Activated T-cell treated with anti-CD3 and anti-CD28 coated beads for 48 hours (primary cell): ENCODE measurements at places on chromosomes 7 and 10.

DNA sequence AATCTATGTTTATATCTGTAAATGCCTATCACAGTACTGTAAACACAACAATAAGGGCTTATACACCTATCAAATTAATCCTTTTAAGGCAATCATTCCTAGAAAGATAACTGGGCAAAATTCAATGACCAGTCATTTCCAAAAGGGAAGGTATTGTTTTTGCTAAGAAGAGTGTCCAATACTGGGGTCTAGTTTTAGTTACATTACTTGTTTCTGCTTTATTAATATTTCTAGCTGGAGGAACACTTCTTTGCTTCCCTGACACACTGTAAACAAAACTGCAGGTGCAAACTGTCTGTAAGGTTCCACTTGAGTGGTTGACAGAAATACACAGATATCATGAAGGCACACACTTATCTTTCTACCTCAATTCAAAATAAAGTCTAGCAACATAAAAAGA lies 84.2 kb upstream of the FAM133B start:
- DNase-seq, result no peak

DNA sequence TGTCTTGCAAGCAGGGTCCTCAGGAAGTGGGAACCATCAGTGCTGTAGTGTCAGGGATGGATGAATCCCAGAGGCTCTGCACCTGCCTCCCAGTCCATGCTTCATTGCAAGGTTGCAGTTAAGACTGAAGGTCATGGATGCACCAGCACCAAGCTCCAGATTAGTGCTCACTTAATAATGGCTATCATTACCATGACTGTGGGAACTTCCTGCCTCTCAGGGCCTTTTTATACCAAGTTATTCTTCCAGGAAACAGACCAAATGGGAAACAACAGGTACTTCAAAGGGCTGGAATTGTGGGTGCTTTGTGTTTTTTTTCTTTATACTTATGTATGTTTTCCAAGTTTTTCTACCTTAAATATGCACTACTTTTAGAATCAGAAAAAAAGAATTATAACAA lies 197.7 kb downstream of the CYP26A1 start:
- DNase-seq, result no peak

DNA sequence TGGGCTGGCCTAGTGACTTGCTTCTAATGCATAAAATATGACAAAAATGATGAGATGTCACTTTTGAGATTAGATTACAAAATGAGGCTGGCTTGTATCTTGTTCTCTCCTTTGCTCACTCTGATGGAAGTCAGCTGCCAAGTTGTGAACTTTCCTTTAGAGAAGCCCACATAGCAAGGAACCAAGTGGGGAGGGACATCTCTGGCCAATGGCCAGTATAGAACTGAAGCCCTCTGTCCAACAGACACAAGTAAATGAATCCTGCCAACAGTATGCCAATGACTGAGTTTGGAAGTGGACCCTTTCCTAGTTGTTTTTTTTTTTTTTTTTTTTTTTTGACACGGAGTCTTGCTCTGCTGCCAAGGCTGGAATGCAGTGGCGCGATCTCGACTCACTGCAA lies 3.3 kb downstream of the ZC3HC1 start:
- no peak for DNase-seq

GRCh38 chr7:99366646-99367045 lies 7.9 kb upstream of the ARPC1B start:
- DNase-seq, result no peak

DNA sequence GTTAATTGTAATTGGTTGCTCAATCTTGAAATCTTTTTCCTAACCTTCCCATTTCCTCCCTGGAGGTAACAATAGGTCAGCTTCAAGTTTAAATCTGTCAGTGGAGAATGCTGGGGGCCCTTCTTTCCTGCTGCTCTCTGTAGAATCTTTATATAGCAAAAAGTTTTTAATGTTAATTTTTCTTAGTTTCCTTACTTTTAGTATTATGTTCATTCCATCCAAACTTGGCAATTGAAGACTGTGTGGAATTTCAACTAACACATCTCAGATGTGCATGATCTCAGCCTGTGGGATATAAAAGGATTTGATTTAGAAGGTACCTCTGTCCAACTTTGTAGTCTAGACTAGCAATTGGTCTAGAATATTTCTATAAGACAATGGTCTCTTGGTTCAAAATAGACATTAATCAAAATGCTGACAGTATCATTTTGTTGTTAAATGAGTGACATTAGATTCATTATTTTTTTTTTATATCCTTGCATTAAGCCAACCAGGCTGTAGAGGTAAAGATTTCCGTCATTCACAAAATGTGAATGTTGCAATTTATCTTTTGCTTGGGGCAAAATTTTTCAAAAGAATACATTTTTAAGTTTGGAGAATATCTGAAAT lies 100.4 kb upstream of the SEMA3A start:
- DNase-seq, result no peak

DNA sequence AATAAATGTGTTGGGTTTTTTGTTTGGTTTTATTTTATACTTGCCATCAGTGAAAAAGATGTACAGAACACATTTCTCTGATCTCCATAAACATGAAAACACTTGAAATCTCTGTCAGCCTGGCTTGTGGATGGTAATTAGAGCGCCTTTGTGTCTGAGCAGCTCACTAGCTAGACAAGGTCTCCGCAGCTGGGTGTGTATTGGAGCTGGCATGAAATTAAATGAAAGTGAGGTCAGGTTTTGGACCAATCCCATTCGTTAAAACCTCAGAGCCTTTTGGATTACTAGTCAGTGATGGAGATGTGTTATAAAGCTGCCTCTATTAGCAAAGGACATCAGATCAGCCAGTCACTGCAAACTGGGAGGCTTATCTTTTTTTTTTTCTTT lies 2.7 kb downstream of the FRAT1 start:
- no peak for DNase-seq

- DNase-seq, result no peak
Measured at GRCh38 chr10:70272925-70273316, 10.9 kb downstream of the NPFFR1 start.

- DNase-seq, result no peak
Measured at GRCh38 chr10:31761156-31761555, 167.5 kb downstream of the ARHGAP12 start.

DNA sequence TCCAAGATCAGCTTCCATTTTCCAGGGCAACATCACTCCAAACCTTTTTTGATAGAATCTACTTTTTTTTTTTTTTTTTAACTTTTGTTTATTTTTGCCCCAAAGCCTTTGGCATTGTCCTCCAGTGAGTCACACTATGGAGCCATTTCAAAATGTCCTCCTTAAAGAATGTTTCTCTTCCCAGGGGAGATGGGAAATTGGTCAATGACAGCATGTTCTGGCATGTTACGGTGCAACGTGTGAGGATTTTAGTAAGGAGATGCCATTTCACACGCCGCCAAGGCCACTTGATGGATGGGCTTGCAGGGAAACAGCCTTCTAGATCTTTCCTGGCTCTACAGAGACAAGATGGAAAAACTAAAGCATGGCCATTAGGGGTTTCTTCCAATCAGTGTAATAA lies 30.7 kb upstream of the TRIL start:
- no peak for DNase-seq

DNA sequence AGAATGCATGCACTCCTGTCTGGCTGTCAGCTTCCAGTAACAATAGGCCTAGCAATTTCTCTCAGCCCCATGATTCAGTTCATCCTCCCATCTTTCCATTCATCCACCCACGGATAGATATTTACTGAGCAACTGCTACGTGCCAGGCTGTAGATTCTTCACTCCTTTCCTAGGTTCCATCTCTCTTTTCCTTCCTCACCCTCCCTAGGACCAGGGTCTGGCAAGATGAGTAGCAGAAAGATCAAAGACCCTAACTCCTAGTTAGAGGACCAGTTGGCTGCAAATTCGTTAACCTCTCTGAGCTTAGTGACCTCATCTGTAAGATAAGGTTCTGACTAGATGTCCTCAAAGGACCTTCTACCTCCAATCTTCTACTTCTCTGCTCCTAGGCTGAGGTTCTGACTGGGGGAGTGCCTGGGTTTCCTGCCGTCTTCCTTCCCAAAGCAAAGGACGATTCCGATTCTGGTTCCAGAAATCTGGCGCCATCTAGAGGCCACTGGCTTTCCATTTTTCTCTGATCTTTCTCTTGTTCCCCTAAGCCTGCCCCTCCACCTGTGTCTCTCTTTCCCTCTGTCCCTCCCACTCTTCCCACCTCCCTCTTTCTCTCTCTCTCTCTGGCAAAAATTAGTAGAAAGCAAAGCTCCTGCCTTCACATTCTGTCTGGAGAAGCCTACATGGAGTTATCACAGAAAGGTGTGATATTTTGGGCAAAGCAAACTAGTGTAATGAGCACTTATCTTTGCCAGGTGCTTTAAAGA lies 26.2 kb downstream of the TBATA start:
- peak; percentile 45 for DNase-seq

GRCh38 chr10:21090609-21091082 lies 193.5 kb upstream of the NEBL start:
- DNase-seq, result no peak

- DNase-seq, result no peak
Measured at GRCh38 chr10:21165489-21165888, 268.4 kb upstream of the NEBL start.

- no peak for DNase-seq
Measured at GRCh38 chr10:75938380-75939122, 507.1 kb downstream of the LRMDA start.

GRCh38 chr7:8937204-8937603 lies 503.8 kb downstream of the NXPH1 start:
- no peak for DNase-seq

DNA sequence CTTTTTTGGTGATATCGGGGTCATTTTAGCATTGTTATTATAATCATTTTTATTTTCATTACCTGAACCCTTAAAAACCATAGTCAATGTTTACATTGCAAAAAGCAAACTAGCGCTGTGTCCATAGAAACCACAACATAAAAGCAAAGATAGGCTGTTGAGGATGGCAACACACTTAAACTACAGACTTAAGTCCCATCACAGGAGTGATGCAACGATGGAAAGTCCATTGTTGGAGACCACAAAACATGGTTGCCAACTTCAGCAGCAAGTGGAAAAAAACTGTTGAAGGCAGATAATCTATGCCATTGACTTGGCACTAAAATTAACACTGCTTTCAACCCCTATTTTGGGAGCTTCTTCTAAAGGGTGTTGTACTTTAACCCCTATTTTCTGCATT lies 398.8 kb upstream of the IGFBP3 start:
- no peak for DNase-seq
